ENCODE measurements at places on chromosomes 4 and X.

- no peaks in the 10 kb centered on the region for H3K27me3 ChIP-seq
- H3K4me3 ChIP-seq: no peak overlapping the region
- DNase-seq: no peak
- H3K4me1 ChIP-seq: no peaks in the 10 kb centered on the region
These were observed 259.7 kb downstream of the NKX6-1 start for GRCh38 chr4:84239278-84239845.

- no peaks in the 10 kb centered on the region for H3K4me1 ChIP-seq
- H3K36me3 ChIP-seq: no peaks in the 10 kb centered on the region
- H3K27ac ChIP-seq: no peak overlapping the region
These were observed 32.5 kb downstream of the MEPE start for GRCh38 chr4:87865288-87865687.

DNA sequence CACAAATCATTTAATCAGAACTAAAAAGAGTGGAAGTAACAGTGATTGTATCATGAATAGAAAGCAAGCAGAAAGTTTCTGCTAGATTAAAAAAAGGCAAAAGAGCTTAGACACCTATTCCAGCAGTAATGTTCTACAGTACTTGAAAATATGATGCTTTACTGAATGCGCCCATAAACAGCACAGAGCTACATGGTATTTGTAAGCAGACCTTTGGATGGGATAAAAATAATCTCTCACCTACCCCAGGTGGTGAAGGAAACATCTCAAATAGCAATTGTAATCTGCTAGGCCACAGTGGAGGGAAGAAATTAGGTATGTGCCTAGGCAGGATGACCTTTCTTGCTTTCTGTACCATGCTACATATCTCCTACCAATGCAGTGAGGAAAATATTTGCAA is 280.9 kb upstream of the PRKX start:
- DNase-seq: no peak
- H3K4me3 ChIP-seq: no peak overlapping the region
- no peak overlapping the region for H3K27ac ChIP-seq
- H3K36me3 ChIP-seq: no peaks in the 10 kb centered on the region
- H3K4me1 ChIP-seq: no peaks in the 10 kb centered on the region

DNA sequence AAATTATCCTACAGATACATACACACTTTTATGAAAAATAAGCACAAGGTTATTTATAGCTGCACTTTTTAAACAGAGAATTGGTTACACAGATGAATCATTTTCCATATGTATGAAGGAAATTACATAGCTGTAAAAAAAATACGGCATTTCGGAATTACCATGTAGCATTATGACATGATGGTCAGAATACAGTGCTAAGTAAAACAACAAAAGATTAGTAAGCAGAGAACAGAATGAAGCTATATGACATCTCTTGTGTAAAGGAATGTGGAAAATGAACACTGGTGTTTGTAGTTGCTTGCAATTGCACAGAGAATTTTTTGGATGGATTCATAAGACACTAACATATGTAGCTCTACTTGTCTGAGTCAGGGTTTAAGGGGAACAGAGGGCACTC is 1222.0 kb upstream of the PRKX start:
- H3K27ac ChIP-seq: no peak overlapping the region
- H3K27me3 ChIP-seq: no peaks in the 10 kb centered on the region
- no peaks in the 10 kb centered on the region for H3K36me3 ChIP-seq
- no peak overlapping the region for H3K4me3 ChIP-seq
- no peak for DNase-seq

GRCh38 chr4:66804979-66805378 is 740.3 kb downstream of the CENPC start:
- no peaks in the 10 kb centered on the region for H3K27me3 ChIP-seq
- DNase-seq: no peak
- no peak overlapping the region for H3K4me3 ChIP-seq
- H3K36me3 ChIP-seq: no peaks in the 10 kb centered on the region
- H3K4me1 ChIP-seq: no peaks in the 10 kb centered on the region

DNA sequence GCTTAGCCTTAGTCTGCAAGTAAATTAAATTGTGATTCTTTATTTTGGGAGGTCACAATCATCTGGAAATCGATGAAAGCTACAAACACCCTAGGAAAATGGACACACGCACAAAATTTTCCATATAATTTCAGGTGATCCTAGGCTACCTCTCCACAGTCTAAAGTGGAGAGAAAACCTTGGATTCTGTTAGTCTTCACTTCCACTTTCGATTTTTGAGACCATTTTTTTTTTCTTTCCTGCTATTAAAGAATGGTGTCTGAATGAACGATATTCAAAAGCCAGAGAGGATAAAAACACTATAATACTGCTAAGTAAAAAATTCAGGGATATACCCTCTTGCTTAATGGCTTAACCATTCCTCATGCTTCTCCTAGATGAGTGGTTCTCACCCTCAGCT is 1.7 kb downstream of the FBXL5 start:
- no peaks in the 10 kb centered on the region for H3K27me3 ChIP-seq
- H3K27ac ChIP-seq: peak overlapping the region; percentile 90
- no peaks in the 10 kb centered on the region for H3K36me3 ChIP-seq
- peak overlapping the region; percentile 67 for H3K4me3 ChIP-seq
- peaks cover 24% of the 10 kb centered on the region for H3K4me1 ChIP-seq

DNA sequence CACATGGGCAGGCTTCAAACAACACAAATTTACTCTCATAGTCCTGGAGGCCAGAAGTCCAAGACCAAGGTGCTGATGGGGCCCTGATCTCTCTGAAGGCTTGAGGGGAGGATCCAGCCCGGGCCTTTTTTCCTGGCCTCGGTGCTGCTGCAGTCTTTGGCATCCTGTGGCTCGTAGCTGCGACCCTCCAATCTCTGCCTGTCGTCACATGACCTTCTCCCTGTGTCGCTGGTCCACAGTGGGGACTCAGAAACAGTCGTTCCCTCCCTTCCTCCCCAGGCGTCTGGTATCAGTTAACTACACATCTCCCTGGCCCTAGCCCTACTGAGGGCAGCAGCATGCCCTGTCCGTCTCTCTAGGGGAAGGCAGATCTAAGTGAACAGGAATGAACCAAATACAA is 19.1 kb upstream of the MSX1 start:
- no peaks in the 10 kb centered on the region for H3K27me3 ChIP-seq
- DNase-seq: no peak
- no peaks in the 10 kb centered on the region for H3K4me1 ChIP-seq
- no peaks in the 10 kb centered on the region for H3K36me3 ChIP-seq

DNA sequence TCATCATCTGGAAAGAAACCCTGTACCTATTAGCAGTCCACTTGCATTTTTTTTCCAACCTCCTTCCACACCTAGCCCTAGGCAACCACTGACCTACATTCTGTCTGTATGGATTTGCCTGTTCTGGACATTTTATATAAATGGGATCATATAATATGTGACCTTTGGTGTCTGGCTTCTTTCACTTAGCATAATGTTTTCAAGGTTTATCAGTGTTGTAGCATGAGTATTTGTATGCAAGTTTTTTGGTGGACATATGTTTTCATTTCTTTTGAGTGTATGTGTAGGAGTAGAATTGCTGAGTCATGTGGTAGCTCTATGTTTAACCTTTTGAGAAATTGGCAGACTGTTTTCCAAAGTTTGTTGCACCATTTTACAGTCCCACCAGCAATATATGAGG is 198.6 kb downstream of the CEP135 start:
- H3K27me3 ChIP-seq: no peaks in the 10 kb centered on the region
- H3K4me3 ChIP-seq: no peak overlapping the region
- DNase-seq: no peak
- no peaks in the 10 kb centered on the region for H3K36me3 ChIP-seq

Data from Panc1 (cell line).